ENCODE measurements at places on chromosomes 1 and 21.

- no peak for DNase-seq
Observed at GRCh38 chr1:174080819-174081218, 58.7 kb upstream of the RC3H1 start.

DNA sequence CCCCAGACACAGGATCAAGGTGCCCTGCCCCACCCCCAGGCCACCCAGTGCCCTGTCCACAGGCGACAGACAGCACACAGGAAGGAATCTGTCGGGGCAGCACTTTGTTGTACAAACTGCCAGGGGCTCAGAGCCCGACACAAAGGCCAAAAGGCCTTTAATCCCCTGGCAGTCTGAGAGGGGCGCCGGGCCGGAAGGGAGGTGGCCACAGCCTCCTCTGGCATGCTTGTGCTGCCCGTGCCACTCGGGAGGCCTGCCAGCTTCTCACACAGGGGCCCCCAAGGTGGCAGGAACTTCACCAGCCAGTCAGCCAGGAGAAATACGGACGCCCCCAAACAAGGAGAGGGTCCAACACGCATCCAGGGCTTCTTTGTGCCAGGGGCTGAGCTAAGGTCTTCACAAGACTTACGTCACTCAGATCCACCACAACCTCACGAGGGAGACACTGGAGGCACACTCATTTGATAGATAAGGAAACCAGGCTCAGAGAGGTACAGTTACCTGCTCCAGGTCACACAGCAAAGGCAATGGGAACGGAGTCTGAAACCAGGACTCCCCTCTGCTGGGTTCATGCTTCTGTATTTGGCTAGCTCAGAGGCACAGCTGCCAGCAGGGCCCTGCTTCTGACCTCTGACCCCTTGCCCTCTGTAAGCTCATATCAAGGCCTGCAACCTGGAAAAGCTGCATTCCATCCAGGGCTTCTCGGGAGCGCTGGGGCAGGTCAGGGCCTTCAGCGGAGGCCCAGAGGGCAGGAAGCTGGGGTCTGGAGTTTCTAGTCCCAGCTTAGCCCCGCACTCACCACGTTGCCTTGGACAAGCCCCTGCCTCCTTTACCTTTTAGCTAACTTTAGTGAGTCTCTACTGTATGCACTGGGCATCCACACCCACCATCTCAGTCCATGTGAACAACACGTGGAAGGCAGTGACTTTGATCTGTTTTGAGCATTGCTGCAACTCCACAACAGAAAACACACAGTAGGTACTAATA lies 34.8 kb downstream of the HSPG2 start:
- DNase-seq: no peak

DNA sequence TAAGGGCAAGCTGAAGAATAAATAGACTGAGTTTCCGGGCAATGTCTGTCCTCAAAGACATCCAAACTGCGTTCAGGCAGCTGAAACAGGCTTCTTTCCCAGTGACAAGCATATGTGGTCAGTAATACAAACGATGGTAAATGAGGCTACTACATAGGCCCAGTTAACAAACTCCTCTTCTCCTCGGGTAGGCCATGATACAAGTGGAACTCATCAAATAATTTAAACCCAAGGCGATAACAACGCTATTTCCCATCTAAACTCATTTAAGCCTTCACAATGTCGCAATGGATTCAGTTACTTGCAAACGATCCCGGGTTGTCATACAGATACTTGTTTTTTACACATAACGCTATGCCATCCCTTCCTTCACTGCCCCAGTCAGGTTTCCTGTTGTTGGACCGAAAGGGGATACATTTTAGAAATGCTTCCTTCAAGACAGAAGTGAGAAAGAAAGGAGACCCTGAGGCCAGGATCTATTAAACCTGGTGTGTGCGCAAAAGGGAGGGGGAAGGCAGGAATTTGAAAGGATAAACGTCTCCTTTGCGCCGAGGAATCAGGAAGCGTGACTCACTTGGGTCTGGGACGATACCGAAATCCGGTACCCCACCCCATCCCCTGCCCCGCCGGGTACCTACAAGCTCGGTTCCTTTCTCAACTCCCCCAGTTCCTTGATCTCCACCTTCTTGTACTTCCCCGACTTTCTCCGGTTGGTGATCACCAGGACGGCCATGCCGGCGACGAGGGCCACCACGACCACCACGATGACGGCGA lies 1.3 kb downstream of the TACSTD2 start:
- DNase-seq: no peak

- no peak for DNase-seq
Observed at GRCh38 chr1:231046730-231047395, 6.8 kb upstream of the FAM89A start.

DNA sequence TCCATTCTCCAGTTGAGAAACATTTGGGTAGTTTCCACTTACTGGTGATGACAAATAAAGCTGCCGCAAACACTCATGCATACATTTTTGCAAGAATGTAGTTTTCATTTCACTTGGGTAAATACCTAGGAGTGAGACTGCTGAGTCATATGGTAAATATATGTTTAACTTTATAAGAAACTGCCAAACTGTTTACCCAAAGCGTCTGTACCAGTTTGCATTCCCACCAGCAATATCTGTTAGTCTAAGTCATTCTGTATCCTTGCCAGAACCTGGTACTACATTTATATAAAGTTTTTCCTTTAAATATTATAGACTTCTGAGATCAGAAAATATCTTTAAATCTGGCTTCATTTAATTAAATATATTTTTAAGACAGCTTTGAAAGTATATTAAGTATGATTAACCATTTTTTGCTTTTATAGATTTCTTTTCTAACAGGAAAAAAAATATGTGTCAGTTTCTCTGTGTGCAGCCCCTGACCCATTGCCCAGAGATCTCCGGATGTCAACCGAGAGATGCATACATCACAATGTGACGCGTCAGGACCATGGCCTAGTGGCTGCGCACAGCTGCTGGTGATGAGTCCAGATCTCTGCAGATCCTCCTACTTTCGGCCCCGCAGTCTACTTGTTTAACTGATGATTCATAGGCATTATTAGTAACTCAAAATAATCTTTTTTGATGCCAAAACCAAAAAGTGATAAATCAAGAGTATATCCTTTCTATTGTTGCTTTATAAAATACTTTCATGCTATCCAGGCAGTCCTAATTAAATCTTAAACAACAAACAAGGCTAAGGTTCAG lies 227.1 kb upstream of the MAP1LC3C start:
- DNase-seq: peak; percentile 9

- DNase-seq: no peak
Observed at GRCh38 chr21:35046263-35046624, 2.9 kb downstream of the RUNX1 start.

DNA sequence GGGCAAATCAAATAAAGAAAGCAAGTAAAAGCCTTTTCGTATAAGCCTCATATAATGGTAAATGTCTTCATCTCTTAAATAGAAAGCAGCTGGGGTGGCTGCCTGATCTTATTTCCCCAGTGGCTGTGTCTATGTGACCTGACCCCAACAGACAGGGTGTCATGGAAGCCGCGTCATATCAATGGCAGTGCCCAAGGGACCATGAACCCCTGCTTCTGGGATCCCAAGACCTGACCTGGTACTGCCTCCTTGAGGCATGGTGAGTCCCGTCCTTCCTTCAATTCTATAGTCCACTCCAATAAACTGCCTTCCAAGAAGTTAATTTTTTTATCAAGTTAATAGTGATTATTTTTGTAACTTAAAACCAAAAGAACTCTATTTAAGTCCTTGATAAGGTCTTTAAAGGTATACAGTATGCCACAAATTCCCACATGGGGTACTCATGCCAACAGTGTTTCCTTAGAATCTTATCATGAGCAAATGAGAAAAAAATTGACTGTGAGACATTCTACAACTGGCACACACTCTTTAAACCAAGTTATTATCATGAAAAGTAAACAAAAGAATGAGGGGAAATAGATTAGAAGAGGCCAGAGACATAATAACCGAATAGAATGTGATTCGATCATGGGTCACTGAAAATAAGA lies 104.6 kb downstream of the ADSS2 start:
- DNase-seq: no peak

GRCh38 chr1:70220517-70221237 lies 503 bp upstream of the SRSF11 start:
- DNase-seq: no peak

DNA sequence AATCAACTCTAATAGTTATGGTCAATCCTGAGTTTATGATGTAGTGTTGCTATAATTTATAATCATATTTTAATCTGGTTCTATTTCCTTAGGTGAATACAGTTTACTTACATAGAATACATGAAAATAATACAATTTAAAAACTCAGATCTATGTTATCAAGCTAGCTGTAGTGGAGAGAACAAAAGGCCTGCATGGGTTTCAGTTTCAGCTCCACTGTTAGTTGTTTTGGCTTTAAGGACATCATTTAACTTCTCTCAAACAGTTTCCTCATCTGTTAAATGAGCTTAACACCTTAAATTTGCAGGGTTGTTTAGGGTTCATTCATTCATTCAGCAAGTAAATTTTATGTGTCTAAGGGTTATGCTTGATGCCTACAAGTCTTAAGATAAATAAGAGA lies 98.4 kb upstream of the KIAA1614 start:
- no peak for DNase-seq

DNA sequence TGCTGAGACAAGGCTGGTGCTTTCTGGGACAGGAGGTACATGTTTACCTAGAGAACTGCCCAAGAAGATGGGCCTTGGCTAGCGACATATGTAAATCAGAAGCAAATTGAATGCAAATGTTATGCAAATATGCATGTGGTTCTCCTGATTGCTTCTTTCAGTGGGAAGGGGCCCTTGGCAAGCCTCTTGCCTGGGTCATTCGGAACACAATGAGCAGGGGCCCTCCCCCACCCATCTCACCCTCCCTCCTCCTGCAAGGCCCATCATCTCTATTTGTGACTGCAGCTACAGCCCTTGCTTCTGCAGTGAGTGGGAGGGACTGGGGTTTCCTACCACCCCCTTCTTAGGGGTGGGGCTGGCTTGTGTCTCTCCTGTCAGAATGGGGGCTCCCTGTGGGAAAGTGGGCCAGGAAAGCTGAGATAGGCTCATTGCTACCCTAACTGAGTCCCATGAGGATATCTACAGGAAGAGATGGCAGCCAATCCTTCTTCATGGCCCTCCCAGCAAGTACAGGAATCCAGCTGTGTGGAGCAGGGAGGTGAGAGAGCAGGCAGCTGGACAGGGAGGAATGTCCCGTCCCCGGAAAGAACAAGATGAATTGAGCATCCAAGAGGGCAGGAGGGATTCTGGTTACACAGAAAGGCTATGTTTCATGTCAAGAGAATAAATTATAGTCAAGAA lies 31.0 kb downstream of the FOXD2 start:
- DNase-seq: no peak

DNA sequence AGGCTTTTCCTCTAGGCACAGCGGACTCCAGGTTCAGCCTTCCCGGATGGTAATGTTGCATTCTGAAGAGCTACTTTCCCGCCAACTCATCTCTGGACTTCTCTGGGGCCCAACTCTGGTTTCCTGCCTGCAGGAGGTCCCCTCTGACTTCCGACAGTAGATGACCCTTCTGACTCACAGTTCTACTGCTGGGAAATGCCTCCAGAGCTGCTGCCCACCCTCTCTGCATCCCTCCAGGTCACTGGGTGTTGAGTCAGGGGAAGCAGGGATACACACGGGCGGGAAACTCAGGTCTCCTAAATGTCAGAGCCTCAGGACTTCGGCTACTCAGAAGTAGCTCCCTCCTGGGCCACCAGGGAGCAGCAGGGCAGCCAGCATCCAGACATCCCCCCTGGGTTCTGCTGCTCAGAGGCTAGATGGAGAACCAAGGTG lies 2.1 kb upstream of the KIF21B start:
- DNase-seq: peak; percentile 87

GRCh38 chr1:236534151-236534651 lies 10.4 kb downstream of the LGALS8 start:
- peak; percentile 76 for DNase-seq

DNA sequence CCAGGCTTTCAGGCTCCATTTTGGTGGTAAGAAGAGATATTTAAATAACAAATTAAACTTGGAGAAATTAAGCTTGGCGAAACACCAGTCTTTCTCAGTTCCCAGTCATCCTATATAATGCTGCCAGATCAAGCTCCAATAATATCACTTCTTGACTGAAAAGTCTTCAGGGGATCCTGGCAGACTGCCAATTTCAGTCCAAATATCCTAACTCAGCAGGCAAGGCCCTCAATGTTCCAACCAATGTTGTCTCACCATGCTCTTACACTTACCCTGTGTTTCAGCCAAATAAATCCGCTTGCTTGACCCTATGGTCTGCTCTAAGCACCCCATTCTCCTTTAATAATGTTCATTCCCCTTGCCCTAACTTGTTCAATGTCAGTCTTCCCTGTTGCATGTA lies 39.9 kb upstream of the BCL10 start:
- DNase-seq: no peak

All from activated CD4-positive, alpha-beta T cell treated with anti-CD3 and anti-CD28 coated beads, Interleukin-10, Interleukin-2, amounts not matched to agents 100 ng/mL and 50 ng/mL, durations not matched to agents 16 hours and 8 hours (primary cell).